ENCODE measurements at places on chromosomes 16 and 17.

- DNase-seq = no peak
Observed at GRCh38 chr17:26731005-26731921, 562.7 kb upstream of the WSB1 start.

DNA sequence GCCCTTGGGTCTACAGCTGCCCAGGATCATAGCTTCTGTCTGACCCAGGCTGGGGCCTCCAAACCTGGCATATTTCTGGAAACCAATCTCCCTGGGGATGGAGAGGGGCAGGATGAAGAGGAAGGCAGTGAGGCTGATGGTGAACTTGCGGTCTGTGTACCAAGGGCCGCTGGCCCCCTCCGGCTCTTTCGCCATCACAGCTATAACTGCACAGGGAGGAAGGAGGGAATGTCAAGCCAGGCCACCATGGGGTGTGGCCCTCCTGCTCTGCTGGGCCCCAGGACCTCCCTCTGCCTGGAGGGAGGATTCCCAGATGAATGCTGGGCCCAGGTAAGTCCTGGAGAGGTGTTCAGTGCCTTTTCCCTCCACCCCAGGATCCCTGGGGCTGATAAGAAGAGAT, 6.3 kb downstream of the SLC38A7 start:
- DNase-seq = no peak

DNA sequence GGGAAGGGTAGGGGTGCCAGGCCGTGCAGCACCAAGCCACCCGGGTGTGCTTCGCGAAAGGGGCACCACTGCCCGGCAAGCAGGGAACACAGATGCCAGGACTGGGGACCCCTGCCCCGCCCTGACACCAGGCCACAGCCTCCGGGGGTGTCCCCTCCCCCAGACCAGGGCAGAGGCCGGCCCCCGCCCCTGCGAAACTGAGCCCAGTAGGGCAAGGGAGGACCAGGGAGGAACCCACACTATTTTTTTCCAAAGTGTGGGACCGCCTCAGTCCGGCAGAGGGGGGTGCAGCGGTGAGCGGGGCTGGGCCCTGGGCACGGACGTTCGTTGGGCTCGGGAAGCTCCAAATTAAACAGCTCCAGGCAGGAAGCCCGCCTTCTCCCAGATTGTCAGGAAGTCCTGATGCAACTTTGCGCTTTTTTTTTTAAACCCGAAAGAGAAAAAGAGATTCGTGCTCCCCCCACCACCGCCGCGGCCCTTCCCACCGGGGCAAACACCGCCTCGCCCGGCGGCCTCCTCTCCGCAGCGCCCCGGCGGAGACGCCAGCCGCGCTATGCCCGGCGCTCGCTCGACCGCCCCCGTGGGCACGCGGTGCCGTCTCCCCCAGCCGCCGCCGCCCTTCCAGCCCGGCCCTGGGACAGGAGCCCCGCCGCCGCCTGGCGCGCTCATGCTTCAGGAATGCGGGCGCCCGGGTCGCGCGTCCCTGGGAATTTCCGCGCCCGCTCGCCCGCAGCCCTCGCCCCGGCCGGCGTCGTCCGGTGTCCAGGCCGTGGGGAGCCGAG, 755 bp downstream of the PIEZO1 start:
- DNase-seq = peak; percentile 83

- DNase-seq = peak; percentile 68
Observed at GRCh38 chr16:71499775-71500364, 10.7 kb upstream of the ZNF19 start.

Data from kidney tubule cell (primary cell).